ENCODE measurements at places on chromosomes 12 and 14.

DNA sequence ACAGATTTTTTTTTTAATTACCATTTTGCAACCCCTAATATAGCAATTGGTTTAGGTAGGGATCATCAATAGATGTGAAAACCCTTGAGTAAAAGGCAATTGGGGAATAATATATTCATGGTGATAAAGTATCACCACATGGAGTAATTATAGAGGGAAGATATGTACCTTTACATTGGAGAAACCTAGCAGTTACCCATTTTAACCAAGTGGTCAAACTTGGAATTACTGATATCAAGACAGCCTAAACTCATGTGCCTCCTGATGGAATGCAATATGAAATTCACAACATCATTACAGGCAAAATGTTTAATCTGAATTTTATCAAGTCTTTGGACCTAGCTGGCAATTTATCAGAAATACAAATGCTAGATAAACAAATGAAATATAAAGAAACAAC is 6.7 kb upstream of the SLC10A1 start:
- no peak for DNase-seq

GRCh38 chr14:23113431-23114119 is 5.5 kb downstream of the CEBPE start:
- DNase-seq: peak; percentile 39

DNA sequence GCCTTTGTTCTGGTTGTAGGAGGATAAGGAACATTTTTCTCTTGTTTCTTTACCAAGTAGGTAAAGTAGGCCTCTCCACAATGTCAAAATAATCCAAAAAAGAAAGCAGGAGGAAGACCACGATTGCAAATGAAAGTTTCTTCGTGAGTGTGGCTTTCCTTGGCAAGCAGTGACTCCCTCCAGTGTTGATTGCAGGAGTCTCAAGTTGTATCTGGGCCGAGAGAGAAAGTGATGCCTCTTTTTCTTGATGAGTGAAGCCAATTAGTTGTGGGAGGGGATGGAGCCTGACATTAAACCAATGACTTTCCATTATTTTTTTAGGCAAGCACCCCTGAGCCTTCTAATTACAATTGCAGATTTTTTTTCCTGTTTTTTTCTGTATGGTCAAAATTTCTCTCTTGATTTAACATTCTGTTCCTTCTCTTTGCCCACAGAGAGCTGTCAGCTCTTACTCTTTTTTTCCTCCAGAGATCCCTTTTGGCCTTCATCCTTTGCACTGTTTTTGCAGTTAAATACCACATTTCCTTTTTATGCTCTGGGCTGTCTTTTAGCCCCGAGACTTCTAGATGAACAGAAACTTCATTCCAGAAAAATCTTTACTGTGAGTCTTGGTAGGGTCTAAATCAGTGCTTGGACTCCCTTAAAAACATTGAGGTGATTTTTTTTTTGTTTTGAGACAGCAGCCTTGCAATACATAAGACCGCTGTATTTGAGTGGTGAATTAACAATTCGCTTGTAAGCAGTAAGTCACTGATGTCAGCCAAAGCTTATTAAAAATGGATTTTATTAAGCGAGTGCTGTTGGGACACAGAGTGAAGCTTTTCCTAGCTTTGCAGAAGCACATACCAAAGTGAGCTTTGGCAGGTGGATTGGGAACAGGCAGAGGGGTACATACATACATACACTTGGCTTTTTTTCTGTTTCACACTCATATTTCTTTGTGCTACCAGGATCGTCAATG is 15.8 kb downstream of the FBXW8 start:
- no peak for DNase-seq

DNA sequence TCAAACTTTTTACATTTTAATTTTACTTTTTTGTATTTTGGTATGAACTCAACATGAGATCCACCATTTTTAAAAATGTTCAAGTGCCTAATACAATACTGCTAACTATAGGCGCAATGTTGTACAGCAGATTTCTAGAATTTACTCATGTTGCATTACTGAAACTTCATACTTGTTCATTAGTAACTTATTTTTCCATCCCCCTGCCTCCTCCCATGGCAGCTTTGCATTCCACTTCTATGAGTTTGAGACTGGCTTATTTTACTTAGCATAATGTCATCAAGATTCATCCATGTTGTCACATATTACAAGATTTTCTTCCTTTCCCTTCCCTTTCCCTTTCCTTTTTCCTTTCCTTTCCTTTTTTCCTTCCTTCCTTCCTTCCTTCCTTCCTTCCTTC is 825.9 kb downstream of the SLC16A7 start:
- no peak for DNase-seq

GRCh38 chr12:57769594-57769993 is 2.3 kb downstream of the METTL1 start:
- DNase-seq: no peak

- peak; percentile 70 for DNase-seq
Measured at GRCh38 chr12:50112456-50113218, 601 bp downstream of the COX14 start.

- no peak for DNase-seq
Measured at GRCh38 chr12:114506651-114507050, 100.7 kb upstream of the TBX5 start.

DNA sequence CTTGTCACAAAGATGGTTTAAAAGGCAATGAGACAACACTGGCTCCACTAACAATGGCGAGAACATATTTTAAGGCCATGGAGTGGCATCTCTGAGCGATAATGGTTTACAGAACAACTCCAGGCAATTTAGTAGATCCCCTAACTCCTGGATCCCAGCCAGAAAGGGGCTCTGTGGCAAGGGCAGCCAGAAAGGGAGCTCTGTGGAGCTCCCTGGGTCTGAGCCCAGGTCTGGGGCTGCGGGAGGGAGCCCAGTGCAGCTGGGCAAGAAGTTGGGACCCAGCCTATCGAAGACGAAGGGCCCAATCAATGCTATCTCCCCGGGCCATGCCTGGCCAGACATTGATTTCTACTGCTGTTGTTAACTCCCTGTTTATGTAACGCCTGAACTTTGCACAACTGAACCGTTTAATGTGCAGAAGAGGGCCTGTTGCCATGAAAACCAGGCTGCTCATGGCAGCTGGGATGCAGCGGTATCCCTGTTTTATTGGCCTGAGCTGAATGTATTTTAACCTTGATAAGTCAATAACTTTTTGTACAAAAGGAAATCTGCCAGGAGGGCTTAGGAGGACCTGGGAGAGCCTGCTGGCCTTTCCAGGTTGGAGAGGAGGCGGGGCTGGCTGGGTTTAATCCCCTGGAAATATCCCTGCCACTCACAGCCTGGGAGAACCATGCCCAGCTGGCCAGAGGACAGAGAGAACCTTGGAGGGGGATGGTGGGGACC is 6.7 kb upstream of the FAM222A start:
- no peak for DNase-seq

GRCh38 chr12:105083551-105084105 is 630 bp downstream of the ALDH1L2 start:
- peak; percentile 73 for DNase-seq

DNA sequence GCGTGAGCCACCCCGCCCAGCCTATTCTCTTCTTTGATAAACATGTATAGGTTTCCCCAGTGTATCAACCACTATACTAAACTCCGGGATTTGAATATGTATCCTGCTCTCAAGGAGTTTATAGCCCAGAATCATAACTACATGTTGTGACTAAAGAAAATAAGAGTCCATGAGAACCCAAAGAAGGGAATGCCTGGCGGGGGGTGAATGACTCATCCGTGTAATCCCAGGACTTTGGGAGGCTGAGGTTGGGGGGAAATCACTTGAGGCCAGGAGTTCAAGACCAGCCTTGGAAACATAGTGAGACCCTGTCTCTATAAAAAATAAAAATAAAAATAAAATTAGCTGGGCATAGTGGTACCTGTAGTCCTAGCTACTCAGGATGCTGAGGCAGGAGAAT is 57.2 kb downstream of the SIX6 start:
- no peak for DNase-seq

- DNase-seq: no peak
Measured at GRCh38 chr14:95250936-95251335, 68.8 kb downstream of the CLMN start.

- peak; percentile 42 for DNase-seq
Measured at GRCh38 chr14:65703996-65704395, 291.5 kb downstream of the FUT8 start.

DNA sequence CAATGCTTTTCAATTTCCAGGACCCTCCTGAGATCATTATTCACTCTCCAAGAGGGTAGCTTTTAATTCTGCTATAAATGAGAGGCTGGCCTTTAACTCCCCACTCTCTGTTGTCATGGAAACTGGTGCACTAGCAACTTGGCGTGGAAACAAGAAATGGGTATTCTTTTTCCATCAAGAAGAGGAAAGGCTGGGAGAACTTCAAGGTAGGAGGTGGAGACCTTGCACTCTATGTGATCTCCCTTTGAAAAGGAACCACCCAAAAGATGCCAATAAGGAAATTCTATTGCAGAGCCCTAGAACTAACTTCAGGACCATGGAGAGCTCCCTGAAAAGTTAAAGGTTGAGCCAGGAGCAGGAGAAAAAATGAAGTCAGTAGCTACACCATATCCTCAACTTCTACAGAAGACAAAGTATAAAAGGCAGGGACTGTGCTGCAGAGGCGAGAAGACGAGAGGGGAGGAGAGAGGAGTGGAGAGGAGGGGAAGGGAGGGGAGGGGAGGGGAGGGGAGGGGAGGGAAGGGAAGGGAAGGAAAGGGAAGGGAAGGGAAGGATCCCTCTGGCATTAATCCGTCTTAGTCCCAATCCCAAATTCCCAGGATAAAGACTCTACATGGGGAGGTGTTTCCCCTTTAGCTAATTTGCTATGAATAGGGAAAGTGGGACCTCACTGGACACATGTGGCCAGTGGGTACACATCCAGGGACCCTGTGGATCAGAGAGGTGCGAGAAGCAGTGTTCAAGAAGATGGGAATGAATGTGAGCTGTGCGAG is 46.7 kb upstream of the FICD start:
- DNase-seq: peak; percentile 41

- DNase-seq: no peak
Measured at GRCh38 chr14:90274019-90274418, 17.7 kb downstream of the PSMC1 start.

- no peak for DNase-seq
Measured at GRCh38 chr14:101108579-101109346, 205.2 kb upstream of the RTL1 start.

GRCh38 chr14:96989306-96989705 is 192.1 kb downstream of the VRK1 start:
- DNase-seq: no peak

GRCh38 chr14:104222396-104223036 is 84.1 kb downstream of the KIF26A start:
- no peak for DNase-seq

GRCh38 chr14:72563676-72564075 is 330.2 kb downstream of the DPF3 start:
- no peak for DNase-seq

- DNase-seq: no peak
Measured at GRCh38 chr12:104747330-104747729, 210.8 kb downstream of the SLC41A2 start.

Measured in AG20443 (cell line).